ENCODE measurements at places on chromosomes 7 and 10.

DNA sequence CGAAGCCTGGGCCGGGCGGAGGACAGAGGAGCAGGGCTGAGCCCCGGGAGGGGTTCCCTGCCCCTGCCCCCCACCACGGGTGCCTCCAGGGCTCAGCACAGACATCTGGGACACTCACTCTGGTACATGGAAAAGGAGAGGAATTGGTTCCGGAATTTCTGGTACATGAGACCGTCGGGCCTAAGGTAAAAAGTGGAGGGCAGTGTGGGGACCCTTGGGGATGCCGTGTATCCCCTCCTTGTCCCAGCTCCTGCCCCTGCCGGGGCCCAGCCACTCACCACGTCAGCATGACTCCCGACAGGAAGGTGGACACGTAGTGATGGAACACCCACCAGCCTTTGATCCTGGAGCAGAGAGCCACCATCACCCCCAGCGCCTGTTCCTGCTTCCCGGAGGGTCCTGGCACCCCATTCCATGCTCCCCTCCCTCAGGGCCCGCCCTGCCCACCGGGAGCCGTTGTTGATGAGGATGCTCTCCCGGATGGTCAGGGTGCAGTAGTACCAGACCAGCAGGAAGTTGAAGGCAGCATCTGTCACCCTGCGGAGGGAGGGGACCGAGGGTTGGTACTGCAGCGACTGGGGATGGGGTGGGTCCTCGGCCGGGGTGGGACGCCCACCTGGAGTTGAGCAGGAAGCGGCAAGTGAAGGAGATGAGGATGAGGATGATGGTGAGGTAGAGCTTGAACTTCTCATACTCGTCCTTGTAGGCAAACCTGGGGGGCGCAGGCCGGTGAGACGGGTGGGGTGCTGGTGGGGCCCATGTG is 6.4 kb downstream of the TMEM120A start:
- no peak for DNase-seq

DNA sequence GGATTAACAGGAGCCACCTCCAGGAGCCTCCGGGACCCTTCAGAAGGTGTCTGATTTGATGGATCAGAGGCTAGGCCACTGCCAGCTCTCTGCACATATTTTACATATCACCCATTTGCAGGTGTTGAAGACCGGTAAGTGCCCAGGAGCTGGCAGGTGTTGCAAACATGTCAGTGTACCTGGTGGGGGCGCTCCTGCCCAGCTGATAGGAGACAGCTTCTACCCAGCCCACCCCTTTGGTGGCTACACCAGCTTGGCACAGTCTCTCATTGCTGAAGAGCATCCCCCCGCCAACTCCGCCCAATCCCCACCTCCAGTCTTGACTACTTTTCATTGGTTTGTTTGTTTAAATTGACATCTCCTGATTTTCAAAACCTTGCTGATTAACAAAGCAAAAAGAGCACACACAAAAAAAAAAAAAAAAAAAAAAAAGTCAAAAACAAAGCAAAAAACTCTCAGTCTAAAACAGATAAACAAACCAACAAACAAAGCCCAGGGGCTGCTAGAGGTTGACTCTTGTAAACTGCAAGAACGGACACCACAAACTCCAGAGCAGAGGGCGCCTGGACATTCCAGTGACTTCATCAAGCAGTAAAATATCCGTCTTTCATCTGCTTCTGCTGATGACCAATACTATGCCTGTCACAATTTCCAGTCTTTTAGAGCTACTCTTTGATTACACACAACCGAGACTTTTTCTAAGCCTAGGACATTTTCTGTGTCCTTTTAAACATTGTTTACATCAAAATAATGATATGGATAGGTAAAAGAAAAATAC is 275.3 kb downstream of the NRG3 start:
- no peak for DNase-seq

GRCh38 chr10:79116368-79116767 is 47.6 kb downstream of the ZMIZ1 start:
- DNase-seq, result no peak

- no peak for DNase-seq
These were observed 57.2 kb upstream of the ELN start for GRCh38 chr7:73970801-73971229.

DNA sequence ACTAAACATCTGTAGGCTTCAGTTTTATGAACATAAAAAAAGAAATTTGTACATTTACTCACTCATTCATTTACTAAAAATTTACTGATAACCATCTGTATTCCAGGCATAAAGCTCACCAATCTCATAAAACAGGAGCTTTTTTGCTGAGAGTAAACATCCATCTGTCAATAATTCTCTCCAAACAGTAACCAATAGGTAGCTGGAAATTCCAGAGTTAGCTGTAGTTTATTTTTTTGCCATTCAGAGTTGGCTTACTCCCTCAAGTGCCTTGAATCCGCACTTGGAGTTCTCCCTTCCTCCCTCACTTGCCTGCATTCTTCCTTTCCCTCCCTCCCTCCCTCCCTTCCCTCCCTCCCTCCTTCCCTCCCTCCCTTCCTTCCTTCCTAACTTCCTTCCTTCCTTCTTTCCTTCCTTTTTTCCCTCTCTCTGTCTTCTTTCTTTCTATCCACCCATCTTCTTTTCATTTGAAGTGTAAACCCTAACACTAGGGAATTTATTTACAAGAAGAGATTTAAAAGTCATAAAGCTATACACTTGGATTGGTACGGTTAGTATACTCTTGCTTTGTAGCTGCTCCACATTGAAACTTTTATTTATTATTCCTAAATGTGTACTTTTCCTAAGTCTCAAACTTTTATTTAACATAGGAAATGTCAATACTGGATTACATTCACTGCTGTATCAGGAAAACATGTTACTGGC is 44.6 kb upstream of the BICC1 start:
- DNase-seq, result no peak

DNA sequence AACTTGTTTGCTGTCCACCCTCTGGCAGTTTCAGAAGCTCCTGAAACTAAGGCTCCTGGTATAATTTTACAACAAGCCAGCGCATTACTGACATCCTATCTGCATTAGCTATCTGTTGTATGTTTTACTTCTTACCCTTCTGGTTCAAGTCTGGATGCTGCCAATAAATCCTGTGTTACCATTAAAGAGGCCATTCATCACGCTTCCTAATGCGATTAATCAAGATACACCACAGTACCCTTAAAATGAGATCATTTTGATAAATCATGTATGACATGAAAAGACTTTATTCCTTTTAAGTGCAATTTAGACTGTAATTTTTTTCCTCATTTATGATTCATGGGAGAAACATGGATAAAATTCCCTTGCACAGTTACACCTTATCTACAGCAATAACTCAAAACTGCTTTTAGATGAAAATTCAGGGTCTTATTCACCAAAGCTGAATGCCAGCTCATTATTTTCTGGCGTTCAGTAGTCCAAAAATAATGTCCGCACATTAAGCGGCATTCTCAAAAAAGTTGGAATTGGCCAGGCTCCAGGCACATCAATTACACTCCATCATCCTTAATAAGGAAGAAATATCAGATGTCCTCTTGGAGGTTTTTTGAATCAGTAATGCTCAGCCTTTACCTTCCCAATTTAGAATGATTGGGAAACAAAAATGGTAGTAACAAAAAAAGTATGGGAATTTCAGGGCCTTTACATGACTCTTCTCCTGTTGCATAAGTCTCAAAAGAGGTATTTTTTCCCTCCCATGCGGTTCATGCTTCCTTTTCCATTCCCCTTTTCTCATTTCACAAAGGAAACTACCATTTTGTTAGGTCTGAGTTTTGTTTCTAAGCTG is 878.5 kb downstream of the LRMDA start:
- DNase-seq, result no peak

DNA sequence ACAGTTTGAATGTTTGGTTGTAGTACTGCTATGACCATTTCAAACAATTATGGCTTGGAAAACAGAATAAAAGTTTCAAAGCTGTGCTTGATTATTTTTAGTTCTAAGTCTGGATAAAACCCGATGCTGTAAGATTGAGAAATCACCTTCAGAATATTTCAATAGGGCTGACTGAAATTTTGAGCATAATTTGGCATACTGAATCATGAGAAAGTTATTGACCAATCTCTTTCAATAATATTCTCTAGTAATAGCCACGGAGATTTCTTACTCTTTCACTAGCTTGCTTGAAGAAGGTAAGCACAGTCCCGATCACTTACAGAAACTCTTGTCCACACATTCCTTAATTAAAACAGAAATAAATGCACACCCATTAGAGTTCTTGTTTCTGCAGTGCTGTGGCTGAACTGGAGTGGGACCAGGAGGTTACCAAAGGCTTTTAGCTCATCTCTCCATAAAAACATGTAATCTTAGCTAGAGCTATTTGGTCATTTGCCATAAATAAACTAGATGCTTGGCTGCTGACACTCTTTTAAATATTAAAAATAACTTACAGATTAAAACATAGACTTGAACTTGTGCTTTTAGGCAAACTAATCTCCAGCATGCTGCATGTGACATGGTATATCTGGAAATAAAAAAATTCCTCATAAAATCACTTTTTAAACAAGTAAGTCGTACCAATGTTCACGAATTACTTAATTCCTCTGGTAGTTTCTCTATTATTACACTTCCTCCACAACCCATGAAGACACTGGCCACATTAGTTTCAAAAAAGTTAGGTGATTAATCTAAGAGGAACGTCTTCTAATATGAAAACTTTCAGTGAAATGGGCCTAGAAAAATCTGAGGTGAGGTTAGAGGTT is 97.8 kb downstream of the AGMO start:
- DNase-seq, result no peak

- DNase-seq, result no peak
These were observed 205.2 kb upstream of the GHITM start for GRCh38 chr10:83934062-83934461.

- no peak for DNase-seq
These were observed 58.0 kb upstream of the CELF2 start for GRCh38 chr10:10959666-10960065.

DNA sequence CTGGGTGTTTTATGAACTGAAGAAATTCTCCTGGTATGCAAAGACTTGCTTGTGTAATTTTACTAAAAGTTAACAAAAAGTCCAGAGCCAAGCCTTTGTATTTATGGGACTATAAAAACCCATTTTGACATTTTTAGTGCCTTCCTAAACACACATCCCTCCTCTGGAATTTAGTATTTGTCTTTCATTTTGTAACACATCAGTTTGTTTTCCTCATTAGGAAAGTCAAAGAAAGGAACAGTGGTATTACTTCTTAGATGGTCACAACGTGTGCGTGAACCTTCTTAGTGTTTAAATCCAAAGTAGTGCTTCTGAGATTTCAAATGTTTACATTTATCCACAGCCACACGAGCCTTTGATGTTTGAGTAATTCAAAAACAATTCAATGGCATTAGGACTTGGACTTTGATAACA is 103.2 kb upstream of the TMEM106B start:
- no peak for DNase-seq

DNA sequence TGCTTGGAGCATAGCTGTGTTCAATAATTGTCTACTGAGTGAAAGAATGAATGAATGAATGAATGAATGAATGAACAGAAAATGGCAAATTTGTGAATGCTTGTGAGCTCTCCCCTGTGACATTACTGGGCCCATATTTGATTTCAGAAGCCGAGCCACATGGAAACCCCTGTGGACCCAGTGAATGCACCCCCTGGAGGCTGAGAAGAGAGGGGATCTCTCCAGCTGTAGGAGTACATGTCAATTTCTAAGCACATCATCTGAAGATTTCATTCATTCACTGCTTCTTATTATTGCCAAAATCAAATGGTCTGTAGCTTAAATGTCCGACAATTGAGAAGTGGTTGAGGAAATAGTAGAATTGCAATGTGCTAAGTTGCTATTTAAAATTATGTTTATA is 58.3 kb upstream of the DOCK1 start:
- DNase-seq, result no peak

DNA sequence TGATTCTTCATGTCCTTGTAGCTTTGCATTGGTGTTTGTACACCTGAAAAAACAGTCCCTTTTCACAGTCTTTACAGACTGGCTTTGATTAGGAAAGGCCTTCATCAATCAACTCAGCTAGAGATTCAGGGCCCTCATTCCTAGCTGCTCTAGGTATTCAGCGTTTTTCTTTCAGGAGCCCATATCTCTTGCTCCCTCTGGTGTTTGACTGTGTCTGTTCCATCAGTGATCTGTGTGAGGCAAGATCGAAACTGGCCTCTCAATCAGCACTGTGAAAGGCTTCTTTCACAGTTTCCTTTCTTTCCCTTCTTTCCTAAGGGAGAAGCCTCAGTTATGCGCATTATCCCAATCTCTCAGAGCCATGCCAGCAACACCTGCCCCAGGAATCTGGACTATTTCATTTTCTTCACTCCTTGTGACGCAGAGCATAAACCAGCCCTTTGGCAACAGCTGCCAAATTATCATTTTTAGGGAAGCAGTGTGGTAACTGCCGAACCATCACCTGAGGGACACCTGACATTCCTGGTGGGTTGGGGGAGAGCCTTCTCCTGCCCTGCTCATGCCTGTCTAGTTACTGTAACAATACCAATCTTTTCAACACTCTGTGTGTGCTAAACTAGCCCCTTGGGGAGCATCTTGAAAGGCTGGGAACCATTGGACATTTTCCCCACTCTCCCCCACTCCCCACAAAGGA is 75.7 kb upstream of the CCDC71L start:
- no peak for DNase-seq

DNA sequence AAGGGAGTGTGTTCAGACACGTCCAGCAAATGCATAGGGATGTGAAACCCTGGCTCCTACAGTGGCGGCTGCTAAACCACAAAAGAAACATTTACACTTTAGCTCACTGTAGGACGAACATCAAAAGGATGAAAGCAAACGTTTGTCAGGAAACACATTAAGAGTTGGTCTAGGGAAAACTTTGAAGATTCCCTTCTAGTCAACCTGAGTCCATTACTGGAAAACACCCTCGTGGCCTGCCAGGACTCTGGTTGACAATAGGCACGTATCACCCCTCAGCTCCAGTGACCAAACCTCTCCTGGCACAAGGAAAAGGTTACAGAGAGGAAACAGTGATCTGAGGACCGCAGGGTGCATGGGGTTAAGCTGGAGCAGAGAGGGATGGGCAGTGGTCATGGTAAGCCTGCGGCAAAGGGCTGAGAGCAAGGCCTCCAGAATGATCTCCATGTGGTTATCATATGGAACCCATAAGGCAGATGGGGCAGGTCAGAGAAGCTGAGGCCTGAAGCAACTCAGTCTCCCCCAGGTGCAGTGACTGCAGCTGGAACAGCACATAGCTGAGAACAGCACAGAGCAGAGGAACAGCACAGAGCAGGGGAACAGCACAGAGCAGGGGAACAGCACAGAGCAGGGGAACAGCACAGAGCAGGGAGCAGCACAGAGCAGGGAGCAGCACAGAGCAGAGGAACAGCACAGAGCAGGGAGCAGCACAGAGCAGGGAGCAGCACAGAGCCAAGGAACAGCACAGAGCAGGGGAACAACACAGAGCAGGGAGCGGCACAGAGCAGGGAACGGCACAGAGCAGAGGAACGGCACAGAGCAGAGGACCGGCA is 49.9 kb downstream of the CHST15 start:
- no peak for DNase-seq

- no peak for DNase-seq
These were observed 23.6 kb upstream of the CREB3L2 start for GRCh38 chr7:138025215-138026186.

GRCh38 chr10:104657457-104657856 is 16.4 kb downstream of the SORCS3 start:
- DNase-seq, result no peak

DNA sequence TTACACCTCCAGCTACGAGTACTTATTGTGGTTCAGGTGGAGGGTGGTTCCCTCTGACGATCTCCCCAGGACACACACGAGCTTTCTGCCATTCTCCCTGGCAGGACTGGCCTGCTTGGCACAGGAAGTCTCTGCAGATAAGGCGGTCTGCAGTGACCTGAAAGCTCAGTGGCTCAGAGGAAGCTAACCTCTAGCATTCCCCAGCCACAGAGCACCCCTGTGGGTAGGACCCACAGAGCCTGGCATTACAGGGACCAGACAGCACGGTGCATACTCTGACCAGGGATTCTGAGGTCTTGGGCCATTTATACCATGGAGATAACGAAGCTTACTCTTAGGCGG is 1.9 kb upstream of the GPR146 start:
- DNase-seq, result no peak

- DNase-seq, result no peak
These were observed 21.7 kb downstream of the IMPDH1 start for GRCh38 chr7:128388145-128388485.
